A172 (cell line): ENCODE measurements at places on chromosomes 13 and 19. TPM values are rescaled to one million over a fixed set of nuclear protein-coding genes. Genes with fewer than 3 reads are reported as not detected.
A peak's percentile ranks its signal among the peaks of the same experiment; 100 is the strongest.

DNA sequence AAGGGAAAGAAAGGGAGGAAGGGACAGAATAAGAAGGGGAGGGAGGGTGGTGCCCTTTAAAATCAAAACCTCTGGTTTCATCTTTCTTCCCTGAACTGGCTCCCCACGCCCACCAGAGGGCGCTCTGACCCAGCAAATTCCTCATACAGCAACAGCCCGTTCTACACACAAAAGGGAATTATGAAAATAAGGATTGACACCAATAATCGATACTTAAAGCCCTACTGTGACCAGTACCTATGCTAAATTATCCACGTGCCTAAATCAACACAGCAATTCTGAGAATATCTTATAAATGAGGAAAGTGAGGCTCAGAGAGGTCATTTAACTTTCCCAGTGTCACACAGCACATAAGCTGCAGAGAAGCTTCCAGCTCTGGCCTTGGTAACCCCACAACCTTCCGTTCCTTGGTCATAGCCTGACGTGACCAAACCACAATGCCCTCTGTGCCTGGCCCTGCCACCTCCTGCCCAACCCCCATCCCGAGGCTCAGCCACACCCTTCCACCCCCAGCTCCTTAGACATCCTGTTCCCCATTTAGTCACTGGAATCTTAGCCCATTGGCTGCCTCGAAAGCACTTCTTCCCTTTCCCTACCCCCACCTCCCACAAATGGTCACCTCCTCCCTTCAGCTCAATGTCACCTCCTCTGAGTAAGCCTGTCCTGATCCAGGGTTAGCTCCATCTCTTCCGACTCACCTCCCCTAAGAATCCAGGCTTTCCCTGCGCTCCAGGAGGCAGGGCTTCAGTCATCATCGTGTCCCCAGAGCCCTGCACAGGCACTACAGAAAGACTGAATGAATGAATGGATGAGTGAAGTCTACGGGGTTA, 34.2 kb upstream of the PNMA8B start:
- peak; percentile 44 for DNase-seq

DNA sequence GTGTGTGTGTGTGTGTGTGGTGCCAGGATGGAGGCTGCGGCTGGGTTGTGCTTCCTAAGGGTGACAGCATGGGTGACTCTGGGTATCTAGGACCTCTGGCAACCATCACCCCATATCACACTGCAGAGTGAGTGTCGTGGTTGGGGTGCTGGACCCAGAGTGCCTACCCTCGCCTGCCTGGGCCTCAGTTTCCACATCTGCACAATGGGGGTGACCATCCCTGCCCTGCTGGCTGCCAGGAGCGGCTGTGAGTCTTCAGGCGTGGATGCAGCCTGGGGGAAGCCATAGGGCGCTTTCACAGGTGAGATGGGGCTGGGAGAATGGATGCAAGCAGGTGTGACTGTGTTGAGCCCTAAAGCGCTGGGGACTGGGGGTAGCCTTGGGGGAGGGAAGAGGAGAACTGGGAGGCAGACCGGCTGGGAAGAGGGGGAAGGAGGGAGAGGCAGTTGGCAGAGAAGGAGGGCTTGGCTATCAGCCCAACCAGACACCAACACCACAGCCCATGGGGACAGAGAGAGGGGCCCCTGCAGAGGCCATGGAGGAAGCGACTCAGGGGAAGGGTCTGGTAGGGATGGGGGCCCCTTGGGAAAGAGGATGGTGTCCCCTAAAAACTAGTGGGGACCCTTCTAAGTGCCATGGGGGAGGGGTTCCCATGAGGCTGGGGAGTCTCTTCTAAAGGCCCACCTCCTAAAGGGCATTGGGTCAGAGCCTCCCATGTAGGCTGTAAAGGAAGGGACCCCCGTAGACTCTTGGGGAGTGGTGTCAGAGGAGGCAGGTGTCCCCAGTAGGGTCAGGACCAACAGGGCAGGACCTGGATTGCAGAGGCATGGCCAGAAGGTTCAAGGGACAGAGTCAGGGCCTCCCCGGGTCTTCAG, 1.7 kb downstream of the PLPPR2 start:
- DNase-seq: no peak

GRCh38 chr13:112003941-112004340, 63.0 kb upstream of the SOX1 start:
- no peak for DNase-seq

The ARL11 gene
- total RNA-seq: not detected in 2 replicates

The ZNF570 gene
- 0.12 TPM in 1 of 2 replicates, not detected in the other for total RNA-seq
